Glutamatergic neuron (in vitro differentiated cells): ENCODE measurements at places on chromosomes 16 and 17. TPM values are rescaled to one million over a fixed set of nuclear protein-coding genes. Genes with fewer than 3 reads are reported as not detected.

The TBC1D28 gene
- 0.44 TPM for total RNA-seq

The SHISA9 gene
- total RNA-seq: 96.6 TPM

GRCh38 chr17:16129441-16130205, 85.7 kb downstream of the NCOR1 start:
- no peak overlapping the region for H3K4me3 ChIP-seq
- H3K36me3 ChIP-seq: no peaks in the 10 kb centered on the region
- H3K4me1 ChIP-seq: no peaks in the 10 kb centered on the region
- no peak for DNase-seq
- peaks cover 3% of the 10 kb centered on the region for H3K27me3 ChIP-seq

DNA sequence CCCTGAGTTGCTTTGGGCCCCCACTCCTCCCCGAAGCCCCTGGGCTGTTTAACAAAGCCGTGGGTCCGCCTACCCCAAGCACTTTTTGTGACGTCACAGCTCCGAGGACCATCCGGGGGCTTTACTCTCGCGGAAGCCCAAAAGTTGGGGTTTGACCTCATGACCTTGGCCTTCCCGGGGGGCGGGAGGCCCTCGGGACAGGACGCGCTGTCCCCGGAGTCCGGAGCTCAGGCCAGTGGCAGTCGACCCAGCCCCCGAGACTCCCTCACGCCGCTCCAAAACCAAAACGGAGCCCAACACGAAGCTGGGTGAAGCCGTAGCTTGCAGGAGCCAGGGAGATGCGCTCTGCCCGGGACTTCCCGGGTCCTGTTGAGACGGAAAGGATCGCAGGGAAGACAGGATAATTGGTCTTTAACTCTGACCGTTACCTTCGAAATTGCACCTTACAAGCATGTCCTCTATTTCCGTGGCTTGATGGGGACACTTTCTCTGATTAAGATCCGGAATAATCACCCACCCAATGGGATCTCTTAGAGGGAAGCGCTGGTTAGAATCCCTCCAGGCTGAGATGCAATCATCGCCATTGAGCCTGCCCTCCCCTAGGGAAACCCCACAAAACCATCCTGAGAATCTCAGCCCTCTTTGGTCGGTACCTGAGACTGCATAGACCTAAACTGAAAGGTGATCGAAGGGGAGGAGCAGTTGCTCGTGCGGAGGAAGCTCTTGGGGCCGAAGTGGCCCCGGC, 4.9 kb upstream of the SOX9 start:
- H3K4me3 ChIP-seq: peak overlapping the region; percentile 72
- H3K27me3 ChIP-seq: peaks cover 23% of the 10 kb centered on the region
- peak; percentile 31 for DNase-seq
- H3K36me3 ChIP-seq: no peaks in the 10 kb centered on the region
- H3K27ac ChIP-seq: no peak overlapping the region

DNA sequence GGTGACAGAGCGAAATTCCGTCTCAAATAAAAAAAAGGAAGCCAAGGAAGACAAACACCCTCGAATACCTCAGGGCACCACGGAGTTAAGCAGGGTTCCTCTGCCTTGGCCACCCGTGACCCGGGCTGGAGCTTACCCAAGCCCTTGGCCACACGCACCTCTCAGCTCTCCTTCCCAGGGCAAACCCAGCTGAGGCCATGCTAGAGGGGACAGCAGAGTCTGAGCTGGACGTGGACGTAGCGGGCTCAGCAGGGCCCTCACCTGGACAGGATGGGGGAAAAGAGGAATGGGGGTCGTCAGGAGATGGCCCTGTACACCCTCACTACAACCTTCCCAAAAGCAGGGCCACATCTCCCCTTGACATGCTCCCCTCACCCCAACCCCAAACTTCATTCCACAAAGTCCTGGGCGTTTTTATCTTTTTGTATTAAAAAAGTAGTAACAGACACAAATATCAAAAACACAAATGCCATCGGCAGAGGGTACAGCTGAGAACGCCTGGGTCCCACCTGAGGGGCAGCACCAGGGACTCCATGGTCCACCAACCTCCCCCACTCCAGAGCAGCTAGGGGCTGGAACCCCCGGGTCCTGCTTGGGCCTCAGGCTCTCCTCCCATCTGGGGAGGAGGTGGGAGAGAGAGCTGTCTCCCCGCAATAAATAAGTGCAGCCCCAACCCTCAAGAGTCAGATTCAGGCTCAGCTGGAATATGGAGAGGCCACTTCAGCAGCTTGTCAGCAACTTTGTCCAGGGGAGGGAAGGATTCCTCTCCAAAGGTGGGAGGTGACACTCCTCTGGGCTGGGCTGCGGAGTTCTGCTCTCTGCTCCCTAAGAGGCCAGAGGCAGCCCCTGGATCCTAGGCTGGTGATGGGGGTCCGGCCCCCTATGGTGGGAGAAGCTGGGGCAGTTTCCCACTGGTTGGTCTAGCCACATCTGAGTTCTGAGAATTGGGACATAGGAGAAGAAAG, 11.9 kb downstream of the PER1 start:
- peaks cover 3% of the 10 kb centered on the region for H3K27me3 ChIP-seq
- no peak overlapping the region for H3K4me3 ChIP-seq
- H3K36me3 ChIP-seq: no peaks in the 10 kb centered on the region
- peaks cover 2% of the 10 kb centered on the region for H3K4me1 ChIP-seq
- no peak overlapping the region for H3K27ac ChIP-seq

The DDX5 gene
- 1,273 TPM for total RNA-seq

- H3K4me3 ChIP-seq: no peak overlapping the region
- no peak for DNase-seq
- peaks cover 4% of the 10 kb centered on the region for H3K27me3 ChIP-seq
- H3K4me1 ChIP-seq: peaks cover 11% of the 10 kb centered on the region
- peak overlapping the region; percentile 40 for H3K27ac ChIP-seq
- no peaks in the 10 kb centered on the region for H3K36me3 ChIP-seq
Measured at GRCh38 chr16:30884760-30885159, 9.1 kb downstream of the BCL7C start.

DNA sequence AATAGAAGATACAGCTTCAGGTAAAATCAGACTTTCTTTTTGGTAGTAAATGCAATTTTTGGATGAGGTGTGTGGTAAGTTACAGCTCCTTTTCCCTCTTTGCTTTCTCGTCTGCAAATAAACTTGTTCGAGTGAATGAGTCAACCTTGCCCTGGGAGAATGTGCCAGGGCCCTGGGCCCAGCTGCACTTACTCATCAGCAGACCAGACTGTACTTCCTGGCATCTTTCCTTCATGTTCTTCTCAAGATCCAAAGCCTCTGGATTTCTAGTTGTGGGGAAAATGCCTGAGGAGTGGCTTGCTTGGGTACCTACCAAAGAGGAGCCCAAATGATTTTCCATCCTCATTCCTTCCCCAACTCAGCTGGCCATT, 5.4 kb upstream of the G6PC1 start:
- no peaks in the 10 kb centered on the region for H3K4me1 ChIP-seq
- no peaks in the 10 kb centered on the region for H3K27me3 ChIP-seq
- DNase-seq: no peak
- H3K27ac ChIP-seq: no peak overlapping the region

- peaks cover 4% of the 10 kb centered on the region for H3K36me3 ChIP-seq
- no peak overlapping the region for H3K27ac ChIP-seq
- no peaks in the 10 kb centered on the region for H3K27me3 ChIP-seq
- H3K4me1 ChIP-seq: no peaks in the 10 kb centered on the region
Measured at GRCh38 chr17:76834870-76835269, 33.3 kb upstream of the MGAT5B start.

The IRX3 gene
- total RNA-seq: 13.0 TPM

- no peak for DNase-seq
- H3K4me1 ChIP-seq: no peaks in the 10 kb centered on the region
- no peaks in the 10 kb centered on the region for H3K27me3 ChIP-seq
- H3K36me3 ChIP-seq: peaks cover 15% of the 10 kb centered on the region
- H3K4me3 ChIP-seq: no peak overlapping the region
- no peak overlapping the region for H3K27ac ChIP-seq
Measured at GRCh38 chr17:16052486-16052885, 52.9 kb downstream of the TTC19 start.

The HSPB9 gene
- total RNA-seq: 0.44 TPM

DNA sequence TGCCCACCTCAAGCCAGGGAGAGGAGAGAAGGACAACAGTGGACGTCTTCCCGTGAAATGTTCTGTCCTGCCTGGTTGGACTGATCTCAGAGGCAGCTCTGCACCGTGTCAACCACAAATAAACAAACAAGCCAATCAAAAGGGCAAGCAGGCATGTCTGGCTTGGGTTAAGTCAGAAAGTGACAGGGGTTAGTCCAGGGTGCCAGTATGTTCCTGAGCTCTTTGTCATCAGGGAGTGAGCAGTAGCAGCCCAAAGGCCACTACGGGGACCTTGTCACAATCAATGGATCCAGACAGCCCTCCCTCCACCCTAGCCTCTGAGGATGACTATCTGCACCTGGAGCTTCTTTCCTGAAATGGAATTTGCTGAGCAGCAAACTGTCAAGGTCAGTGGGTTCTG, 35.0 kb downstream of the CNGB1 start:
- H3K27me3 ChIP-seq: peaks cover 5% of the 10 kb centered on the region
- no peak overlapping the region for H3K4me3 ChIP-seq
- no peaks in the 10 kb centered on the region for H3K36me3 ChIP-seq
- no peak for DNase-seq
- no peaks in the 10 kb centered on the region for H3K4me1 ChIP-seq

The HS3ST3B1 gene
- total RNA-seq: 2.4 TPM

GRCh38 chr16:720990-721764, at the start of gene ANTKMT:
ANTKMT (plus strand) TSS chr16:721146; CDS start chr16:721275, 129 bp downstream.
- peak within 1 kb of the TSS; percentile 99 for H3K27ac ChIP-seq
- peaks cover 19% of the 10 kb centered on the region for H3K27me3 ChIP-seq
- H3K4me1 ChIP-seq: peaks cover 14% of the 10 kb centered on the region
- DNase-seq: peak; percentile 91
- peak within 1 kb of the TSS; percentile 85 for H3K4me3 ChIP-seq

- peaks cover 20% of the 10 kb centered on the region for H3K27me3 ChIP-seq
- H3K4me3 ChIP-seq: no peak overlapping the region
- no peak overlapping the region for H3K27ac ChIP-seq
- peak; percentile 85 for DNase-seq
Measured at GRCh38 chr17:80477647-80478478, 1.5 kb upstream of the NPTX1 start.

- no peaks in the 10 kb centered on the region for H3K27me3 ChIP-seq
- H3K36me3 ChIP-seq: peaks cover 12% of the 10 kb centered on the region
- DNase-seq: no peak
- no peak overlapping the region for H3K4me3 ChIP-seq
- no peak overlapping the region for H3K27ac ChIP-seq
- H3K4me1 ChIP-seq: no peaks in the 10 kb centered on the region
Measured at GRCh38 chr17:70478902-70479301, 309.6 kb downstream of the KCNJ2 start.

DNA sequence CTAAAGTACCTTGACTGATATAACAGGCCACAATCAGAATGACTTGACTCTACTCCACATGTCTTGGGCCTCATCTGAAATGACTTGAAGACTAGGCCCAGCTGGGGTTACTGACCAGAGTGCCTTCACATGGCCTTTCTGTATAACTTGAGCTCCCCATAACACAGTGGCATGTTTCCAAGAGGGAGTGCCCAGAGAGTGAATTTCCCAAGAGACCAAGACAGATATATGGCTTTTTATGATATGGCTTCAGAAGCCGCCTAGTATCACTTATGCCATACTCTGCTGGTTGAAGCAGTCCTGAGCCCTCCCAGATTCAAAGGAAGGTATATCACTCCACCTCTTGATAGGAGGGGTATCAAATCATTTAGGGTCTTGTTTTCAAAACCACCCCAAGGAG, 357.5 kb upstream of the EEF2KMT start:
- no peaks in the 10 kb centered on the region for H3K4me1 ChIP-seq
- H3K4me3 ChIP-seq: no peak overlapping the region
- H3K27me3 ChIP-seq: peaks cover 2% of the 10 kb centered on the region
- no peak overlapping the region for H3K27ac ChIP-seq
- H3K36me3 ChIP-seq: peaks cover 5% of the 10 kb centered on the region

- H3K27ac ChIP-seq: no peak overlapping the region
- H3K4me3 ChIP-seq: no peak overlapping the region
- H3K27me3 ChIP-seq: no peaks in the 10 kb centered on the region
- H3K36me3 ChIP-seq: no peaks in the 10 kb centered on the region
- no peak for DNase-seq
- no peaks in the 10 kb centered on the region for H3K4me1 ChIP-seq
Measured at GRCh38 chr17:52524096-52524637, 365.7 kb upstream of the CA10 start.

DNA sequence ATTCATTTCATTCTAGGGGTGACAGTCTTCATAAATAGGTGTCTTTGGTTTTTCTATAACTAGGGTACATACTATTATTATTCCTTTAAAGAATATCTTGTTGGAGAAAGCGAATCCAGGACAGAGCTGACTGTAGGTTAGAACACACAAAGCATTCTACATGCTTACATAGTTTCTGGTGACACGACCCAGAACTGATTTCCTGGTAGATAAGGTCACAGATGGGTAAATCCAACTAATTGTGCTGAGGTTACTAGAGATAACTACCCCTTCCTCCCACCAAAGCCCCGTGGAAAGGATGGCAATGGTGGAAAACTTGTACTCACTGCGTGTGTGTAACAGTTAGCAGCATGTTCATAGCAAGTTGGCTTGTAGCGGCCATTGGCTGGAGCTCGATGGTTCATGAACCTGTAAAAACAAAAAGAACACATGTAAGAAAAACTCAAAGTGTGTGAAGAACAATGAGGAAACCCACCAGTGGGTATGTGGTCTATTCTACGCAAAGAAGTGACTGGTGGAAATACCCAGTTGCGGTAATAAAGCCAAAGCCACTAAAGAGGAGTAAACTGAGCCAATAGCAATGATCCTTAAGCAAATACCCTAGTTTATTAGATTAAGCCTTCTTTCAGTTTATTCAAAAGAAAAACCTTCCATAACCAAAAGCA, 7.7 kb downstream of the MMD start:
- peaks cover 4% of the 10 kb centered on the region for H3K36me3 ChIP-seq
- no peak overlapping the region for H3K4me3 ChIP-seq
- no peak for DNase-seq
- no peaks in the 10 kb centered on the region for H3K27me3 ChIP-seq

DNA sequence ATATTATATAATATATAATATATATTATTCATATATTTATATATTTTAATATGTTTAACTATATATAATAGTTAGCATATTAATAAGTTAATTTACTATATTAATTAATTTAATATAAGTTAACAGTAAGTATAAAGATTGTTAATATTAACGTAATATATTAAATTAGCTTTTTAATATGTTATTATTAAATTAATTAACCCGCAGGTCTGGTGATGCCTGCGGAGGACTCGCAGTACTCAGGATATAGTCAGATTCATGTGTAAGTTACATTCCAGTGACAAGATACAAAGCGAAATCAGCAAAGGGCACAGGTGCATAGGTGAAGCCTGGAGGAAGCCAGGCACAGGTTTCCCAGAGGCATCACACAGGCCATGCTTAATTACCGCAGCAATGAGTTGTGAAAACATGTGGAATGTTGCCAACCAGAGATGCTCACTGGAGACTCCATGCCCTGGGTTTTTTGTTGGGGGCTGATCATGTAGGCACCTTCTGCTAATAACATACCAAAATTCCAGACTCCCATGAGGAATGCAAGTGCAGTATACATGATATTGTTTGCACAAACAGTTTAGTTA, 130.4 kb upstream of the MPHOSPH6 start:
- H3K4me3 ChIP-seq: no peak overlapping the region
- H3K4me1 ChIP-seq: no peaks in the 10 kb centered on the region
- H3K36me3 ChIP-seq: no peaks in the 10 kb centered on the region
